SK-MEL-5 (cell line): ENCODE measurements at places on chromosomes 5 and 9. TPM values are rescaled to one million over a fixed set of nuclear protein-coding genes. Genes with fewer than 3 reads are reported as not detected.

DNA sequence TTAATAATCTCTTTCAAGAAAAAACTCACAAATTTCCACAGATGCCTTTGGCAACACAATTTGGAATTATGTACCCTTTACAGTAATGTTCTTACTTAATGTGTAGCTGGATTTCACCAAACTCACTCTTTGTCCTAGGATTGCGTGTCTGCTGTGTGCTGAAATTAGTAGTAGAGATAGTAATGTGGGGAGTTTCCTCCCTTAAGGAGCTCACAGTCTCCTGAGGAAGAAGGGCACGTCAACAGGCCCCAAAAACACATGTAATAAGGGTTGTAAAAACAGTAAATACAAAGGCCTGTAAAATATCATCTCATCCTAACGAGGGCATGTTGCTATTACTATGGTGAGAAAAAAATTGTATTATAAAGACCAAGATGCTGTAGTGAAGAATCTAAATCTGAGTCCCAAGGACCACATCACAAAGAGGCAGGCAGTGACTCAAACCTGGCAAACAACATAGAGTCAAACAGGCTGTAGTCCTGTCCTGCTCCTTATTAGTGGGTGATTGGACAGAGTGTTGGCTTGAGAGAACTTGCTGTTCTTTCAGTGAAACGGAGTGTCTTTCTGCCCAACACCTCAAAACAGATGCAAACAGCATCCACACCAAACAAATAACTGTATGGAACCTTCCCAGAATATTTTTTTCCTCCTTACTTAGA is 83.2 kb upstream of the PAPPA start:
- DNase-seq, result no peak

- no peak for DNase-seq
Observed at GRCh38 chr5:1523480-1523792, 324 bp downstream of the LPCAT1 start.

DNA sequence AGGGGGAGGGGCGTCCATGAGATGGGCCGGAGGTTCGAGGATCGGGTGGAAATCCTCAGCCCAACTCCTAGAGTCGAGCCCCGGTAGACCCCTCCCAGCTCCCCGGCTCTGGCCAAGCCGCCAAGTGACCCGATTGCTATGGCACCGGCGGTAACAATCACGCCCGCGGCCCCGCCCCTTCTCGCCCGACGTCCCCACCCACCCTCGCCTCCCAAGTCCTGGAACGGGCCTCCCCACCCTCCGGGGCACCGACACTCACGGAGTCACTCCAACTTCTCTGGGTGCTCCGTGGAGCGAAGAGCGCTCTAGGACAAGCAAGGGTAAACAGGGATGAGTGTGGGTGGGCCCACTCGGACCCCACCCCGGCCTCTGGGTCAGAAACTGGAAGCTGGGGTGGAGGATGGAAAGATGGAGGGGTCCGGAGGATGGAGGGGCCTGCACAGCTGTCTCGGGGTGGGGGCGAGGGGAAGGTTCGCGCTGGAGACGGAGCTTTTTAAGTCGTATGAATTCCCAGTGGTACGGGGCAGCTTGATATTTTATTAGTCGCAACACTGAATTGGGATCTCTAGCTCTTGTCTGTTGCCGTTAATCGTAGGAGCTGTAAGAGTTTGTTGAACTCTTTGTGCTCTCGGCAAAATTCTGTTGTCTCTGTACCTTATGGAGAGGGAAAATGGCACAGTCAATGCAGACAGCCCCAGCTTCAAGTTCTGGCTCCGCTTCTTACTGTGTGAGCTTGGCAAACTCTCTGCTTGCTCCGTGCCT is at the start of gene SPACA9:
SPACA9 (plus strand) TSS at position 204 of the 762 bp plus-strand sequence. CDS start 5,050 bp downstream, outside the sequence.
- DNase-seq, result peak; percentile 46

DNA sequence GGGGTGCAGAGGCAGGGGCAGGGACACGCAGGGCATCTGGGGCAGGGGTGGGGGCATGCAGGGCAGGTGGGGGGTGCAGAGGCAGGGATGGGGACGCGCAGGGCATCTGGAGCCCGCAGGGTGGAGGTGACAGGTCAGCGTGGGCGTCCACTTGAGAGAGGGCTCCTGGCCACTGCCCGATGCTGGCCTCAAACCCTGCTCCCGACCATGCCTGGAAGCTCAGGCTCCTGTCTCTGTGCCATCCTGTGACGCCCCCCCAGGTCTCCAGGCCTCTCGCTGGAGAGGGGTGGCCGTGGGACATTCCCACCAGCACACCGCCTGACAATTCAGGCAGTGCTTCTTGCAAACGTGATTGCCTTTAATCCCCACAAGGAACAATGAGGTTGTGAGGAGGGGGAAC is 33.0 kb downstream of the ZDHHC11B start:
- no peak for DNase-seq

GRCh38 chr5:161396171-161396570 is 150.4 kb downstream of the GABRB2 start:
- no peak for DNase-seq

GRCh38 chr5:103411711-103412110 is 150.9 kb downstream of the NUDT12 start:
- peak; percentile 97 for DNase-seq

The STPG3 gene
- not detected in 2 replicates for total RNA-seq
